ENCODE measurements at places on chromosomes 6 and 20.

DNA sequence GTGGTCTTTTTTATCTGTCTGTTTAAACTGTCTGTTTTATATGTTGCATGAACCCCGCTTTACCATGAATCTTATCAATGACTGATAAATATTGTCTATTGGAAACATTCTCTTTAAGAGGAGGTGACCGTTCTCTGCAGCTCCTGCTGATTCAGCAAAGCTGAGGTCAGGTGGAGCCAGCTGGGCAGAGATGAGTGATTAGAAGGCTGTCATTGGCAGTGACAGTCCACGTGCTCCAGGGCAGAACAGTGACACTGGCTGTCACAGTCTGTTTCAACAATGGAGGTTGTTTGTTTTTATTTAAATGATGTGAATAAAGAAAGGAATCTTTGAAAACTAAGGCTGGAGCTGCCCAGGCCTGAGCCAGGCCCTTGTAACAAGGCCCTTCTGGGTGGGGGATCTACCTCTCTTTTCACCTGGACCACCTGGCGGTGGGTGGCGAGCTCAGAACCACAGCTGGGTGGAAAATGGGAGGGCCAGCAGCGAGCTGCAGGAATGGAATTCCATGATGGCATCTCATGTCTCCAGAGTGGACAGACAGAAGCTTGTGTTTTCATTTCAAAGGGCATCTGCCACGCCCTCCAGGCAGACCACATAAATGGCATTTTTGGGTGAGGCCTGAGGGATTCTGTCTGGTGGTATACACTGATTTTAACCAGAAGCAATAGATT lies 12.6 kb downstream of the SYNJ2 start:
- no peak for DNase-seq

- DNase-seq: no peak
These were observed 50.1 kb upstream of the HDGFL1 start for GRCh38 chr6:22519237-22519636.

GRCh38 chr6:52491203-52492069 lies 71.3 kb downstream of the EFHC1 start:
- DNase-seq: no peak

DNA sequence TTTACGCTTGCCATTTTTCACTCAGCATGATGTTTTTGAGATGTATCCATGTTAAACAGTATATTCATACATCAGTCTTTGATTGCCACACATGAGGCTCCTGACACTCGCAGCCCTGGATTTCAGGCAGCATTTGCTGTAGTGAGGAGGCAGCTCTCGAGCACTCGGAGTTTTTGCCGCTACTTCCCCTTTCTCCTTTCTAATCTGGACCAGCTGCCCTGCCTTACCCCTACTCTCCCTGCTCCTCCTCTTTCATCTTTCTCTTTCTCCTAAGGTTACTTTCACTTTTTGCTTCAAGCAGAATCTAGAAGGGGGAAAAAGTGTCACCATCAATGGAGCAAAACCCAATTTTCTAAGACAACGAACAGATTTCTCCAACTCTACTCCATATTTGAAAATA lies 5.9 kb upstream of the CST3 start:
- no peak for DNase-seq

- DNase-seq: no peak
These were observed 440.4 kb upstream of the ARID1B start for GRCh38 chr6:156336733-156337132.

DNA sequence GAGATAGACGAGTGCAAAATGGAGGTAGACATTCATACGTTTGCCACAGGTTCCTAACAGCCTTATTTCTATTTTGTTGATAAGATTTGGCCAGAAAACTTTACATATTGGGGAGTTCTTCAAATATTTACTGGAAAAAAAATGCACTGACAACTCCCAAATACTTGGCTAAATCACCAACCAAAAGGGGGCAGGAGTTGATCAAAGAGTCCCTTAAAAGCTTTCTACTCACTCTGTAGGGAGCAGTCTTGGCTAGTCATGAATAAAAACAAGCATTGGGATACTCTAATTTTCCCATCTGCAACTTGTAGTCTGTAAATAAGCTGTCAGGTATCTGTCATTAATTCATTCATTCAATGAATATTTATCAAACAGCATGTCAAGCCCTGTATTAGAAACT lies 18.4 kb downstream of the TENT5A start:
- DNase-seq: no peak

DNA sequence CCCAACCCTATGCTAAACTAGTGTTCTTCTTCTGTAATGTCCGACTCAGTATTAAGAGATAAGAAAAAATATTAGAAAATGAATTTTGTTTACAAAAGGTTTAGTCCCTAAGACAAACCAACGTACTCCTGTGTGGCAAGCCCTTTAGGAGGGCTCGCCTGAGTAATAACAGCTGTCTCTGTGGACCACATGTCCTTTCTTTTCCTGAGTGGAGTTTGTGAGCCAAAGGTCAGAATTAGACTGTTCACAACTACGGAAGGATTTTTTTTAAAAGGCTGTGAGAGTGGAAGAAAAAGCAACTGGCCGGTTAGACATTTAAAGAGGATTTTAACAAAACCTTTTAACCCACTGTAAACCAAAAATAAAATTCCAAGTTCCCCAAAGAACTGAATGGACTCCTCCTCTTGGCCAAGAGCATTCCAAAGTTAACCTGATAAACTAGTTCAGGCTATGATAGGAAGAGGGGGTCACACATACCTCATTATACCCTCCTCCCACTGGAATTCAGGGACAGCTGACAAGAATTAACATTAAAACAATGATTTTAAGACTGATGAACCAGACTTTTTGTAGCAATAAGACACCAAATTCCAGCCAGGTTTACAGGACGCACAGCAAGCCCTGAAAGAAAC lies 43.5 kb downstream of the FAM184A start:
- no peak for DNase-seq

DNA sequence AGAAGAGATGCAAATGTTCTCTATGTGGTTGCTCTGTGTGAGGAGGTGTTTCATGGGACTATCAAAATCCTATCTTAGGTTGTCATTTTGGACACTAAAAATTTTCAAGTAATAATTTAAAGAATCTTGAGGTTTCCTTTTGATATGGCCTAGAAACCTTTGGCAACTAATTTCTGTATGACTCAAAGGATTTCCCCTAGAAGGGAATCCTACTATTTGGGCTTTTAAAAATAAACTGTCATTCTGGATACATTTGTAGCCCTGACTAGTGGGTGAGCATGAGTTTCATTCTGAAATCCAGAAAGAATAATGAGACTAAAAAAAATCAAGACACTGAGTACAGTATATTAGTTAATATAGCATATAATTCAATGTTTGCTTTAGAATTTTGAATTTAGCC lies 25.5 kb upstream of the RAB23 start:
- DNase-seq: no peak

DNA sequence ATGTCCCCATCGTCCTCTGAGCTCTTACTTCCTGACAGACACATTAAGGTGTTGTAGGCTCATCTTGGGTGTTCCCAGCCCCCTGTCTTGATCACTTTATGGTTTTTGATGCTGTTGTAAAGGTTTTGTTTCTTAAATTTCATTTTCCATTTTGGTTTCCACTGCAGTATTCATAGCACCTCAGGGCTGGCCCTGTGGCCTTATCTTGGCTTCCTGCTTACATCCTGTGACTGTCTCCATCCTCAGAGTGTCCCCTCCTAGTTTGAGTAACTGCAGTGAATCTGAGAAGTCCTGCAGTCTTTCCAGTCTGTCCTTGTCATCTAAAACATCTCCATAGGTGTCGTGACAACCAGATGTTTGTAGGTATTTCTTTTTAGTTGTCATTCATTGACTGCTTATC lies 50.9 kb downstream of the JARID2 start:
- DNase-seq: no peak

- DNase-seq: no peak
These were observed 5.5 kb downstream of the DYNLT1 start for GRCh38 chr6:158639056-158639455.

DNA sequence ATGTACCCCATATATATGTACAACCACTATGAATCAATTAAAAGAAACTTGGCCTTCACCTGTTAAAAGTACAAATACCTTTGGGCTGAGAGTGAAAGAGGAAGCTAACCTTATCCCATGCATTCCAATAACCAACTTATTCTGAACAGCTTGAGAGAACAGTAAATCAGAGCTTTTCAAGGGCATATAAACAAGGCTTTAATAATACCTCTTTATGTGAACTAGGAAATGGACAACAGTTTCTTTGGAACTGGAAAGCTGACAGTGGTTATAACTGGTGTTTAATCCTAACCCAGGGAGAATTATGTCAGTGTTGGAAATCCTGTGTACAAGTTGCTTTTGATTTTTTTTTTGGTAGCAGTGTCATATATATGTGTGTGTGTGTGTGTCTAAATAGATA lies 170.5 kb downstream of the TFAP2B start:
- no peak for DNase-seq

GRCh38 chr6:139376017-139376330 lies 1.5 kb upstream of the CITED2 start:
- DNase-seq: no peak

DNA sequence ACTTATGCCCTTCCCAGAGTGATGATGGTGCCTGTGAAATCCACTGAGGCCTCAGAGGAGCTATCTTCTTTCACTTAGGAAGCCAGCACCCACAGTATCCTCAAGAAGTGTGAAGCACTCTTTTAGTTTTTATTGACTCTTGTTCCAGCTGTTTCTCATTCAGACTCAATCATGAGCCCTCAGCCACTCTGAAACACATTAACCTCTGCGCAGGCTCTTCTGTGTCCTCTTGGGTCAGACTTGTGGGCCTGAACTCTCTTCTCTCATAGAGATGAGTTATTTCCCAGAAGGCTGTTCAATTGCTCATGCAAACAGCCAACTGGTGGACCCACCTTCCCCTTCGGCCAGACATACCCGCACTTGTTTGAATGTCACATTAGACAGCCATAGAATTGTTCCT lies 27.8 kb upstream of the PREP start:
- no peak for DNase-seq

GRCh38 chr20:10059006-10059405 lies 24.2 kb downstream of the ANKEF1 start:
- DNase-seq: no peak

GRCh38 chr6:90144396-90144795 lies 152.2 kb downstream of the BACH2 start:
- no peak for DNase-seq
